Thyroid gland (tissue), 4 donors: ENCODE measurements at places on chromosomes 3 and 15. TPM values are rescaled to one million over a fixed set of nuclear protein-coding genes. Genes with fewer than 3 reads are reported as not detected.

TMEM266 gene
- not detected for total RNA-seq

SLC15A2 gene
- 10.2 TPM for total RNA-seq

PHLDB2 gene
- total RNA-seq: 20.4 TPM

SPINK8 gene
- not detected for total RNA-seq

CHCHD6 gene
- 25.7 TPM for total RNA-seq

CSK gene
- 21.7 TPM for total RNA-seq

LTF gene
- total RNA-seq: 21.9 TPM

INSYN1 gene
- total RNA-seq: 0.83 TPM

FOXB1 gene
- total RNA-seq: not detected

- H3K4me1 ChIP-seq: no peaks in the 10 kb centered on the region
- no peak overlapping the region for H3K4me3 ChIP-seq
- DNase-seq: peak; percentile 4
- no peak overlapping the region for H3K27ac ChIP-seq
These were observed 479.8 kb downstream of the PLOD2 start for GRCh38 chr3:145681181-145681580.

DNA sequence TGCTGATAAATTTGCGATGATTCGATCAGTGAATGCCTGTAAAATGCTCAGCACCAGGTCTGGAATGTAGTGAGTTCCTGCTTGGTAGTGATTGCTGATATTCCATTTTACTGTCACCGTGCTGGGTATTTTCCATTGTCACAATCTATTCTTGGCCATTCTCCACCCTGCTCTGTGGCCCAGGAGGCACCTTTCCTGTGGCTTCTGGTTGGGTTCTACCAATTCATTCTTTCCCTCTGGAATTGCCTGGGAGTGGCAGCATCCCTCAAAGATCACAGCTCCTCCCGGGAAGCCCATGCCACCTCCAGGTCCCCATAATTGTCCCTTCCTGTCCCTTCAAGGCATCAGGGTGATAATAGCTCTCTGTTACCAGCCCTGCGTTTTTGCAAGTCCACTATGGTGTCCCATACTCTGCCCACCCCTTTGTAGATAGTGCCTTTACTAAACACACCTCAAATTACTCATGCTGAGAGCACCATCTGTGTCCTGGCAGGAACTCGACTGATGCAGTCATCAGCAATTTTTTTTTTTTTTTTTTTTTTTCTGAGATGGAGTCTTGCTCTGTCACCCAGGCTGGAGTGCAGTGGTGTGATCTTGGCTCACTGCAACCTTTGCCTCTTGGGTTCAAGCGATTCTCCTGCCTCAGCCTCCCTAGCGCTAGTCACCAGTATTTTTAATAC, 177.8 kb upstream of the PROK2 start:
- no peaks in the 10 kb centered on the region for H3K4me1 ChIP-seq
- H3K4me3 ChIP-seq: no peak overlapping the region
- no peaks in the 10 kb centered on the region for H3K36me3 ChIP-seq
- DNase-seq: no peak
- H3K27me3 ChIP-seq: no peaks in the 10 kb centered on the region
- no peak overlapping the region for H3K27ac ChIP-seq

GRCh38 chr15:67322481-67322880, 67.9 kb downstream of the IQCH start:
- H3K4me3 ChIP-seq: no peak overlapping the region
- no peak overlapping the region for H3K27ac ChIP-seq
- no peaks in the 10 kb centered on the region for H3K36me3 ChIP-seq
- H3K4me1 ChIP-seq: no peaks in the 10 kb centered on the region
- no peak for DNase-seq

- H3K36me3 ChIP-seq: no peaks in the 10 kb centered on the region
- H3K4me1 ChIP-seq: peaks cover 29% of the 10 kb centered on the region
- no peak for DNase-seq
- H3K4me3 ChIP-seq: no peak overlapping the region
- H3K27ac ChIP-seq: no peak overlapping the region
These were observed 75.6 kb upstream of the ICE2 start for GRCh38 chr15:60554494-60554893.

DNA sequence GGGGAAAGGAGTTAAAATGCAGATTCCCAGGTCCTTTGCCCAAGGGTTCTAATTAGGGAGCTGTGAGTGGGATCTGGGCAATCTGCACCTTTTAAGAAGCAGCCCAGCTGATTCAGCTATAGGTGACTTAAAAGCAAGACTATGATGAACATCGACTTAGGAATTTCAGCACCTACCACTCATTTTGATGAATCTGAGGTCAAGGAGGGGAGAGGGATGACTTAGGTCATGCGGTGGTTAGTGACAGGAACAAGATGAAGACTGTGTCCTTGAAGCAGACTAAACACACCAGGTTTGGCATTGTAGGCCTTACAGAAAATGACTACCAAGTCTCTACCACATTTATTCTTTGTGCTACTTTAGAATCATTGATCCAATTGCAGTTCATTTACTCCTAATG, 196.3 kb downstream of the DTWD1 start:
- H3K36me3 ChIP-seq: no peaks in the 10 kb centered on the region
- no peaks in the 10 kb centered on the region for H3K27me3 ChIP-seq
- no peak overlapping the region for H3K27ac ChIP-seq
- no peak overlapping the region for H3K4me3 ChIP-seq
- H3K4me1 ChIP-seq: peaks cover 3% of the 10 kb centered on the region
- DNase-seq: no peak

- peaks cover 22% of the 10 kb centered on the region for H3K4me1 ChIP-seq
- peaks cover 26% of the 10 kb centered on the region for H3K36me3 ChIP-seq
- no peaks in the 10 kb centered on the region for H3K27me3 ChIP-seq
- DNase-seq: no peak
- no peak overlapping the region for H3K4me3 ChIP-seq
- H3K27ac ChIP-seq: no peak overlapping the region
These were observed 45.7 kb upstream of the MYZAP start for GRCh38 chr15:57545995-57546394.

DNA sequence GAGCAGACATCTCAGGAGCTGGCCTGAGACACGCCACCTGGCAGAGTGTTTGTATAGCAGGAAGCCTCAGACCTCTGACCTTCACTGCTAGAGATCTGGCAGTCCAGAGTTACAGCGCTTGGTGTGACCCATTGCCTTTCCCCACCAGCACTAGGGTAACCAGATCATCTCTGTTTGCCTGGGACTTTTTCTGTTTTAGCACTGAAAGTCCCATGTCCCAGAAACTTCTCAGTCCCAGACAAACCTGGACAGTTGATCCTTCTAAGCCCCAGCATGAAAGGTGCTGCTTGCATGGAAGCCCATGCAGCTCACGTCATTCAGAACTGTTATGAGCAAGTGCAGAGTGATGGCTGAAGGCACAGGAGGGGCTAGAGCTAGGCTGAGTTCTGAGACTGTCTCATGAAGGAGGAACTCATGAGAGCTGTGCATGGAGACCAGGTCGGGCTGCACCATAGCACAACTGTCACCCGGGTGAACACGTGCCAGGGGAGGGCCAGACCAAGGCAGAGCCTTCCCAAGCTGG, 18.2 kb upstream of the AHSG start:
- H3K36me3 ChIP-seq: no peaks in the 10 kb centered on the region
- no peaks in the 10 kb centered on the region for H3K4me1 ChIP-seq
- no peak for DNase-seq
- no peak overlapping the region for H3K27ac ChIP-seq
- no peak overlapping the region for H3K4me3 ChIP-seq

- H3K4me3 ChIP-seq: no peak overlapping the region
- no peak overlapping the region for H3K27ac ChIP-seq
- no peaks in the 10 kb centered on the region for H3K27me3 ChIP-seq
- no peak for DNase-seq
- peaks cover 25% of the 10 kb centered on the region for H3K4me1 ChIP-seq
These were observed 2.3 kb upstream of the MYL3 start for GRCh38 chr3:46865546-46865945.

- no peaks in the 10 kb centered on the region for H3K36me3 ChIP-seq
- H3K27ac ChIP-seq: no peak overlapping the region
- H3K27me3 ChIP-seq: no peaks in the 10 kb centered on the region
These were observed 9.7 kb upstream of the SCAANT1 start for GRCh38 chr3:63921741-63922482.

DNA sequence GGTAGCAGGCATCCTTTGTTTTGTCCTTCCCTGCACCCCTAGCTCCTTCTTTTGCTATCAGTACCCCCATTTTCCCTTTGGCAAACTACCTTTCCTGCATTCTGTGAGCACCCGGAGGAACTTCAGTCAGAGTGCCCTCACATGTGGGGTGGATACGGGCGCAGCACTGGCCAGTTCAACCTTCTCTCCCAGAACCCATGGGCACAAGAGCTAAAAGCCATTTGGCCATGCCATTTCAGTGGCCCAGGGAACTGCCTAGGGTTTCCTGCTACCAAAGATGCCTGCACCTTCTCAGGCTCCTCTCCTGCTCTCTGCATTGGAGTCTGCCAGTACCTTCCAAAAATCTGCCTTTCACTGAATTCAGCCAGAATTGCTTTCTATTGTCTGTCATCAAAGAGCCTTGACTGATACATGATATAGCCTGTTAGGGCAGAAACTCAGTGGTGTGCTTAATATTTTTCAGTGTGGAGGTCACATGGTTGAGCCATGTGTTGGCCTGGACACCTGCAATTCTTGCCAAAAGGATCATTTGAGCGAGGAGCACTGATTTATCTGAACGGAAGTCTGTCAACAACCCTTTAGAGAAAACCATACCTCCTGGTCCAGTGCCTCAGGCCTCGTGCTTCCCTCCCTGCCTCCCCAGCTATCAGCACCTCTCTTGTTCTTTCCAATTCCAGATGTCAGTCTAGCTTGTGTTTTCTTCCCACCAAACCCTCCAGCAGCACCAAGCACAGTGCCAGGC, 27.0 kb upstream of the HHATL start:
- DNase-seq: peak; percentile 50
- H3K27ac ChIP-seq: no peak overlapping the region
- H3K36me3 ChIP-seq: no peaks in the 10 kb centered on the region
- H3K4me1 ChIP-seq: peaks cover 17% of the 10 kb centered on the region
- no peak overlapping the region for H3K4me3 ChIP-seq

DNA sequence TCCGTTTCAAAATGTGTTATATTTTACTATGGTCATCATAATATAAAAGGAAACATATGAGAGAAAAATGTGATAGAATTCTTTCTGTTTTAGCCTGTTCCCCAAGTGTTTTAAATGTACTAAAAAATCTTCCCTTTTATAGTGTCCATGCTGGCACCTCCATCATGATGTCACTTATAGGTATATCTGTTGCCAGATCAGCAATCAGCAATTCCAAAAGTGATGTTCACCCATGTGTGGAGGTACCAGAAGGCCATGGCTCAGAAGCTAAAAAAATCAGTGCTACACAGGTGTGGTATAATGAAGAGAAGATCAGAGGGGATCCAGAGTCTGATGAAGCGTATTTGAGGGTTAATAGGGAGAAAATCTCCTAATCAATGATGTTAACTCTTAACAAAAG, 1.1 kb upstream of the GPR15 start:
- no peak for DNase-seq
- H3K36me3 ChIP-seq: no peaks in the 10 kb centered on the region
- H3K4me1 ChIP-seq: no peaks in the 10 kb centered on the region
- no peak overlapping the region for H3K27ac ChIP-seq
- H3K27me3 ChIP-seq: no peaks in the 10 kb centered on the region

DNA sequence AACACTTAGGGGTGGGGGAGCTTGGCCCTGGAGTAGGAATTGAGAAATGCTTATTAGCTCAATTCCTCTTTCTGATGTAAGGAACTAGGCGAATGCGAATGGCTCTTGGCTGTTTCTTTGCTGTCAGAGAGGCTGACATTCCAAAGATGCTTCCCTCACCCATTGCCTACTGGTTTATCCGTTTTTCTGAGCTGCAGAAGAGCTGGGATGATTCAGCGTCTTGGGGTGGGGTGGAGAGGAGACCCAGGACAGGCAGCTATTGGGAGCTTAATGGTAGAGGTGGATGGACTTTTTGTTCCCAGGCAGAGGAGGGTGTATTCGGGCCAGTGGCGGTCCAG, 9.8 kb downstream of the PLEKHO2 start:
- no peak for DNase-seq
- peaks cover 76% of the 10 kb centered on the region for H3K4me1 ChIP-seq
- peaks cover 19% of the 10 kb centered on the region for H3K36me3 ChIP-seq
- H3K27ac ChIP-seq: peak overlapping the region; percentile 91

GRCh38 chr3:74332165-74332564, 282.3 kb downstream of the CNTN3 start:
- H3K27ac ChIP-seq: no peak overlapping the region
- DNase-seq: no peak
- no peaks in the 10 kb centered on the region for H3K4me1 ChIP-seq
- H3K4me3 ChIP-seq: no peak overlapping the region

DNA sequence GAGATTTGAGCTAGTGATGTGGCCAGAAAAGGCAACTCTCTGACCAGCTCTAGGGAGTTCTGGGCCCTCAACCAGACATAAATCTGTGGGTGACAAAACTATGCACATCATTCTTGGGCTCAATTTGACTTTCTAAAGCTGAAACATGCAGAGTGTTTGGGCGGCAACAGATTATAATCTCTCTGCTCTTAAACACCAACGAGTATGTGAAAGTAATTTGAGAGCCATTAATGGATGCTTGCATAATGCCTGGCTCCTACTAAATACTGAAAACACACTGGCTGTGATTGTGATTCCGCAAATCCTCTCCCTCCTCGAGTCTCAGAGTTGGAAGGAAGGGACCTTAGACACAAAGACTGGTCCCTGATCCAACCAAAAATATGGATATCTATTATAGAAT, 186.7 kb downstream of the UACA start:
- no peak overlapping the region for H3K27ac ChIP-seq
- DNase-seq: no peak
- H3K27me3 ChIP-seq: no peaks in the 10 kb centered on the region
- no peak overlapping the region for H3K4me3 ChIP-seq
- no peaks in the 10 kb centered on the region for H3K36me3 ChIP-seq

DNA sequence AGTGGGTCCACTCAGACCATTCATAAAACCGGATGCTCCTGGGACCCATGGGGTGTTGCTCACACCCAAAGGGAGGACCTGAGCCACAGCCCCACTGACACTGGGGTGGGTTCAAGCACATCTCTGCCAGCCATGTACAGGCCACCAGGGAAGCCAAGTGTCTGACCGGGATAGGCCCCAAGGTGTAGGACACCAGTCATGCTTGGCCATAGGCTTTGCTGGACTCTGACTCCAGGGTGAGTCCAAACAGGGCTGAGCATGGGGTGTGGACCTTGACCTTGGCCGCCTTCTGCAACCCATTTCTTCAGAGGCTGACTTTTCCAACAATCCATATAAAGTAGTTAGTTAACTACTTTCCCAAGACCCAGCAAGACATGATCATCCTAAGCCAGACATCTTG, 31.4 kb upstream of the DUSP7 start:
- H3K36me3 ChIP-seq: no peaks in the 10 kb centered on the region
- H3K27ac ChIP-seq: no peak overlapping the region

DNA sequence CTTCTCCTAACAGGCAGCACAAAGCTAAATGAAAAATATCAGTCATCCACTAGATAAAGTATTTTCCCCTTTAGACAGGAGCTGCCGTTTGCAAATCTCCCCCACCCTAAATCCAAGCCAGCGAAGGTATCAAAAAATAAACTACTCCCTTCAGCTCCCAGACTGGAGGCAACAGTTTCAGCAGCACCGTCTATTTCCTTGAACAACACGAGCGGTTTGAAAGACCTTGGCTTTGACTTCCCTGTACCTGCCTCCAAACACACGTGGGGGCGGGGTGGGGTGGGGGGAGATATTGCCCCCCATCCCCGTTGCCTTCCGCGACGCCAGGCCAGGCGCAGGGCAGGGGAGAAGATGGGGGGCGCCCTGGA, 832 bp upstream of the CACNA1D start:
- peak overlapping the region; percentile 31 for H3K27ac ChIP-seq
- H3K27me3 ChIP-seq: no peaks in the 10 kb centered on the region
- no peaks in the 10 kb centered on the region for H3K36me3 ChIP-seq
- DNase-seq: no peak
